ENCODE measurements at places on chromosomes 6 and 20. TPM values are rescaled to one million over a fixed set of nuclear protein-coding genes. Genes with fewer than 3 reads are reported as not detected.

The SCGN gene
- total RNA-seq, result not detected

The NHSL1 gene
- total RNA-seq, result 6.8 TPM

The KCNS1 gene
- total RNA-seq, result 0.14 TPM

The UBD gene
- total RNA-seq, result not detected

Measured in smooth muscle cell of bladder (primary cell).